ENCODE measurements at places on chromosomes 7 and 10. TPM values are rescaled to one million over a fixed set of nuclear protein-coding genes. Genes with fewer than 3 reads are reported as not detected.

DNA sequence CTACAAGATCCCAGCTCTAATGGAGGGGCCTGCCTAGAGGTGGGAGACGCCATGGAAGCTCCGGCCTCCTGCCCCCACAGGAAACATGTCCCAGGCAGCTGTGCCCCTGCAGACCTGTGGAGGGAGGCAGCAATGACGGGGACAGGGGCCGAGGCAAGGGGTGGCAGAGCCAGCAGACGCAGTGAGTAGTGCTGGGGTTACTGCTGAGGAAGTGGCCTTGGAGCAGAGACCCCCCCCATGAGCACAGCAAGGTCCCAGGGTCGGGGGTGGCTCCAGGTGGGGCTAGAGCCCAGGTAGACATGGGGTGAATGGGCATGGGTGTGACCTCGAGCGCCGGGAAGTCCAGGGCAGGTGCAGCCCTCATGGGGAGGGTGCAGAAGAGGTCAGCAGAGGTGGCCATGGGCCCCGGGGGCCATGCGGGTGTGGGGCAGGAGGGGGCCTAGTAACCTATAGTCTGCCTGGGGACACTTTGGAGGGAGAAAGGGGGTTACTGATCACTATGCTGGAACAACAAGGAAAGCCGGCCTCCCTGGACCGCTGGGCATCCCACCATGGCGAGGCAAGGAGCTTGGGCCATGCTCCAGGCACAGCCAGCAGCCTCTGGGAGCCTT, 45.5 kb downstream of the JAKMIP3 start:
- DNase-seq, result no peak

- DNase-seq, result no peak
These were observed 102.2 kb downstream of the TAX1BP1 start for GRCh38 chr7:27842094-27842692.

DNA sequence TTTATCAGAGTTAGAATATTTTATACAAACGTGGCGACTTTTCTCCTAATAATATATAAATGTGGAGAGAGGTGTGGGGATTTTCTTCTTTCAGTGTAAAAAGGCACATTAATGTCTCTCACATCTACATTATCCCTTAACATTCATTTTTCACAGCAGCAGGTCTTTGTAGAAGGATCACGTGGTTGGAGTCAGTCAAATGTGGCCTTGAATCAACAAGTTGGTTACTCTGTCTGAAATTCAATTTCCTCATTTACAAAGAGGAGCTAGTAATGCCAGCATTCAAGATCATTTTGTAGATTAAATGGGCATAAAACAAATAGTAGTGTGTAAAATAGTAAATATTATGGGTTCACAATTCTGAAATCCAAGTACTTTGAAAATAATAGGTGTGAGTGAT, 183.1 kb upstream of the SEMA3E start:
- no peak for DNase-seq

Gene SLC13A1
- polyA plus RNA-seq, result 25.4 TPM

Gene ZNRF2
- 15.1 TPM for polyA plus RNA-seq

DNA sequence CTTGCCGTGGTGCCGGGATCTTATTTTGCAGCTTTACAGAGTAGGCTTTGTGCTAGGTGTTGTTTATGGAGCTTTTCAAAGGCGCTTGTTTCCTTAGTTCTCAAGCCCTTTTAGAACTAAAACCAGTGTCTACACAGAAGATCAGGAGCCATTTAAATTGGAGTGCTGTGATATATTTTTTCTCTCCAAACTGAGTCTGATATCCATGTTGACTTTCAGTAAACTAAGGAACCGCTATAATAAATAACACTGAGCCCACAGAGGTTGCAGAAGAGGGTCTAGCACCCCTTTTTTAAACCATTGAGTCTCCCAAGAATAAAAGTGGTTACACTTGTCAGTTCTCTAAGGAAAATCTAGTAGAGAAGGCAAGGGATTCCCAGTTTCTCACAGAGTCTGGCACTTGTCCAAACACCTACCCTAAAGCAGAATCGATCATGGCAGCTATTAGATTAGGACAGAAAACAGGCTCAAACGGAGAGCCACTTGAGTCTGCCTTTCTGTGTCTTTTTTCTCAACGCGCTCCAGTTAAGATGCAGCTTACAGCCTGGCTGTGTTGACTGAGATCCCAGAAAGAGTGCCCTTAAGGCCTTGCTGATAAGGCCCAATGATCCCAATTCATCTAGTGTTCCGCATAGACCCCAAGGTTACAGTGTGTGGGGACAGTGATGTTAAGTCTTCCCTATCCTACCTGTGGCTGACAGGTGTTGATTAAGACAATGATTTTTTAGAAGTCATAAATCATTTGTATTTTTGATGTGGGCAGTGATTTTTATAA, 804 bp downstream of the TMEM106B start:
- DNase-seq, result peak; percentile 13

DNA sequence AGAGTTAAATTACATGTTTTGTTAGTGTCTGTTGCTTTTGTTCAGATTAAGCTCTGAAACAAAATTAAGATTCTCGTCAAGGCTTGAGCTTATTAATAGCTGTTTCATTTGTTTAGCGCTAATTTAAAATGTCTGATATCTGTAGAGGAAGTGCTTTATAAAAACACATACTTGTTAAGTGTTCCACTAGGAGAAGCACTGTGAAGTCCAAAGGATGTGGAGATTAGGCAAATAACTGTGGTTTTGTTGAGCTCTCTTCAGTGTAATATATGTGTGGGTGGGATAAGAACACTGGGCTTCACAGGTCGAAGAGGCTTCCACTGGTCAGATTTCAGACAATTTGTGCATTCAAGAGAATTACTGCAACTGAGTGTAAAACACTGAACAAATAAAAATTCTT, 242.0 kb downstream of the AUTS2 start:
- no peak for DNase-seq

- DNase-seq, result no peak
These were observed 145.7 kb upstream of the AHR start for GRCh38 chr7:17152721-17153120.

Gene STYXL1
- polyA plus RNA-seq, result 35.9 TPM

- DNase-seq, result no peak
These were observed 21.9 kb downstream of the THSD7A start for GRCh38 chr7:11810043-11810625.

Gene PTER
- polyA plus RNA-seq, result 20.4 TPM

Gene TMEM270
- polyA plus RNA-seq, result not detected

GRCh38 chr10:21885940-21886339, 117.6 kb downstream of the DNAJC1 start:
- no peak for DNase-seq

- no peak for DNase-seq
These were observed 474.0 kb upstream of the FOXK1 start for GRCh38 chr7:4208086-4208485.

Gene FKBP9
- 157 TPM for polyA plus RNA-seq

GRCh38 chr10:67936416-67936815, 52.0 kb downstream of the SIRT1 start:
- DNase-seq, result no peak

GRCh38 chr10:46254007-46254383, 32.8 kb upstream of the ANTXRL start:
- no peak for DNase-seq

DNA sequence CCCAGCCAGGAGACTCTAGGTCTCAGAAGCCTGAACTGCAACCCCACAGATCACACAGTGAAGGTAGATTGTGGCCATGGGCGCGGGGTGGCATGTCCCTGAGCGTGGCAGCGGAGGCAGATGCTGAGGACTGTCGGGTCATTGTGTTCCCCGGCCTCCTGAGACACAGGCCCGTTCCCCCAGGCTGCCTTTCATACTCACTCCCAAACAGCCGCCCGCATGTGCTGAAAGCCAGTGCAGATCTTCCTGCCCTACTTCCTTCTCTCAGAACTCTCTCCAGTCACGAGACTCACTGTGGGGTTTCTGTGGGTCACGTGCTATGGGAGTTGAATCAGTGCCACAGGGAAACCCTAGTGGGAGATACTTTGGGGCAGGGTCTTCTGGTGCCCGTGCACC, 48.0 kb downstream of the ZNF467 start:
- DNase-seq, result no peak

DNA sequence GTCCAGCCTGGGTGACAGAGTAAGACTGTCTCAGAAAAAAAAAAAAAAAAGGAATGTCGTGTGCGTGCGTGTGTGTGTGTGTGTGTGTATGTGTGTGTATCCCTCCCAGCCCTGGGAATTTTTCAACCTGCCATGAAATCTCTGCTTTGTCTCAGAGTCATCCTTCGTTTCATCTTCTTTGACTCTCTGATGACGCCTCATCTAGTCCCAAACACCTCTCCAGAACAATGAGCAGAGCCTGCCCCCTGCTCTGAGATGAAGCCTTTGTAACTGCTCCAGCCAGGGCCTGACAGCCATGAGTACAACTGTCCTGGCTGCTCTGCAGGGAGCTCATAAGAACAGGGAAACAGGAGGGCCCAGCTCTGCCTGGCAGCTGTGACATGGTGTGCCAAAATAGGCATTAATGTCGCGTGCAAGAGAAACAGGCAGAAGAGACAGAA, 149.5 kb downstream of the FAM107B start:
- DNase-seq, result no peak

- DNase-seq, result no peak
These were observed 28.1 kb upstream of the JAKMIP3 start for GRCh38 chr10:132037676-132037975.

Gene AKR1C8
- polyA plus RNA-seq, result 0.20 TPM

DNA sequence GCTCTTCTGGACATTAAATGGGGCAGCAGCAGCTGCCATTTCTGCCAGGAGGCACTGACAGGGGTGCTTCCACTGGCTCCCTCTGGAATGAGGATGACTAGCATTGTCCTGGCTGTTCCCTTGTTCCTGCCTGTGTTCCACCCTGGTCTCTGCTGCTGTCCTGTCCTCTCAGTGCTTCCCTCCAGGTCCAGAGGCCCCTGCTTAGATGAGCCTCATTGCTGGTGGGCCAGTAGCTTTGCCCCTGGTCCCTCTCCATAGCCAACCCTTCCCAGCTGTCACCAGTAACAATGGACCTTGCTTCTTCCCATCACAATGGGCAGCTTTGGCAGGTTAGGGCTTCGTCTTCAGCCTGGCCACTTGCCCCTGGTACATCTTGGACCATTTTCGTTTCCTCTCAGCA, 561.1 kb downstream of the TCERG1L start:
- DNase-seq, result no peak

- DNase-seq, result no peak
These were observed 12.8 kb downstream of the CDHR3 start for GRCh38 chr7:105975770-105976417.

GRCh38 chr10:45044290-45044689, 43.6 kb downstream of the ZNF22 start:
- no peak for DNase-seq

DNA sequence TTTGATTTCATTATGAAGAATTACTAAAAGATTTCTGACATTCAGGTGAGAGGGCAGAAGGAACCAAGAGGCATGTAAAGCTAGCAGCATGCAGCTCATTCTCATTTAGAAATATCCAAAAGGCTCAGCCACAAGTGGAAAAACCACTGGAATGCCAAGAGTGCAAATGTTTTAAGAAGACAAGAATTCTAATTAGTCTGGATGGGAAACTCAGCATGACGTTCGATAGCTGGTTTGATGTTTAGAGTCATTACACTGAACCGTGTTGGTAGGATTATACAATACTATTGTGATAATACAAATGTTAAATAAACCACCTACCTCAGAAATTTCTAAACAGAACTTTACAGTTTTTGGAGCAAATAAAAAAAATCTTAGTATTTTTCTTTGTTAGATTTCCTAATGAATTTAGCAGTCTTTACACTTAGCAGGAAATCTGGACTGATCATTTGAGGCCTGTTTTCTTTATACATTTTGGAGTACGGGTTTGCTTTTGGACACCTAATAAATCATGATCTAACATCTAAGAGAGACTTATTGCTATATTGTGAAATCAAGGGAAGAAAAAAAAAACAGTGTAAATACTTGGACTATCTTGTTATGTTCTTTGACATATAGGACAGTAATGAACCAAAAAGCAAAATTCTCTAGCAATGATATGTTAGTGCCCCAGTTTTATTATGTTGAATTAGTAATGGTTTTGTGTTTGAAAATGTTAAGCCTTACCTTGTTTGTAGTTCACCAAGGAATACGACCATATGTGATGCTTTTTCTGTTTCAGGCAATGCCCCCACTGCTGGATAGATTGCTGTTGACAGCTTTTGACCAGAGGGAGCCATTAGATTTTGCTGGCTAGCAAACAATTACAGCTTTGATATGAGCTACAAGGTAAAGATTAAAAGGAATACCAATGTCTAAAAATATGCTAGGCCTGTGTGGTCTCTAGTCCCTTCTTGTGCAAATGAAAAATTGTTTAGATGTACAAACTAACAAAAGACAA, 354.1 kb upstream of the SEMA3A start:
- no peak for DNase-seq

- DNase-seq, result no peak
These were observed 18.7 kb upstream of the CBLL1 start for GRCh38 chr7:107725138-107725740.

DNA sequence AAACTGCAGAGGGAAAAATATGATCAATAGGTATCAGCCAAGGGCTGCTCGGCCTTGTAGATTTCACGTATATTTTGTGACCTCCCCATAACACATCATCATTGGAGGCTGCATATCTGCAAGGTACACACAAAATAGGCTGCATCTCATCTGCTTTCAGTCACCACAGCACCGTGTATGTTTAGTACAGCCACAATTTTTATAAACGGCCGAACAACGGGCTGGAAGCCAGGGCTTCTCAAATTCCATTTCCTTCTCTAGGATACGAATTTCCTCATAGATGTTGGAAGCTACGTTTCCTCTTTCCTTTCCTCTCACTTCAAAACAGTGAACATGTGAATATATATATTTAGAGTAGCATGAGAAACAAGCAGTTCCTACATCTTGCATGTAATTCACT, 20.2 kb upstream of the FOXK1 start:
- DNase-seq, result no peak

DNA sequence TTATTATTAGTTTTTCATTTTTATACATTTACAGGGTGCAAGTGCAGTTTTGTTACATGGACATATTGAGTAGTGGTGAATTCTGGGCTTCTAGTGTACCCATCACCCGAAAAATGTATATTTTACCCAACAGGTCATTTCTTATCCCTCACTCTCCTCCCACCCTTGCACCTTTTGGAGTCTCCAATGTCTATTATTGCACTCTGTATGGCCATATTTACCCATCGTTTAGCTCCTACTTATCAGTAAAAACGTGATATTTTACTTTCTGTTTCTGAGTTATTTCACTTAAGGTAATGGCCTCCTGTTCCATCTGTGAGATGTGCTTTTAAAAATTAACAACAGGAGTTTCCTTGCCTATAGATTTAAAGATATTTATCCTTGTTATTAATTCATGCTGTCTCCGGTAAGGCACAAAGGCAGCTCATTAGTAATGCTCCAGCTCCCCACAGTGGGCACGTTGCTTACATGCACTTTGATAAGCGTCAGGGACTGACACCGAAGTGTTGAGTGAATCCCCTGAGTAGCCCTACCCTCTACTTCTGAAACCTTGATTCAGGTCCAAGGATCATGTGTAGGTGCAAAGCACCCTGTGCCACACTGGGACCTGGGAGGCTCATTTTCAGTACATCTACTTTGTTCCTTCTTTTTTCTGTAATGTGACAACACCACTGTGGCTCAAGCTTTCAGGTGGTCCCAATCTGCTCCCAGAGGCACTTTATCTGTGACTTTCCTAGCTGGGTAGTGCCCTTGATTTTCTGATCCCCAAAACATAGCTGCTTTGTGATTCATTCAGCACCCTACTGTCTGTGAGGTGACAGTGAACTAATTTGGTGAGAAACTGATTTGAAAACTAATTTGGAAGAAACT, 27.3 kb downstream of the HYAL4 start:
- DNase-seq, result no peak

All from left renal cortex interstitium (tissue), 4 donors.